Activated CD8-positive, alpha-beta memory T cell treated with anti-CD3 and anti-CD28 coated beads for 48 hours (primary cell): ENCODE measurements at places on chromosomes 13 and 19.
A peak's percentile ranks its signal among the peaks of the same experiment; 100 is the strongest.

- no peak for DNase-seq
These were observed 45.8 kb upstream of the SCEL start for GRCh38 chr13:77489566-77490337.

- peak; percentile 71 for DNase-seq
These were observed 10.9 kb downstream of the GNA15 start for GRCh38 chr19:3146677-3147100.

- DNase-seq, result no peak
These were observed 90.6 kb downstream of the SGCG start for GRCh38 chr13:23271331-23271730.

DNA sequence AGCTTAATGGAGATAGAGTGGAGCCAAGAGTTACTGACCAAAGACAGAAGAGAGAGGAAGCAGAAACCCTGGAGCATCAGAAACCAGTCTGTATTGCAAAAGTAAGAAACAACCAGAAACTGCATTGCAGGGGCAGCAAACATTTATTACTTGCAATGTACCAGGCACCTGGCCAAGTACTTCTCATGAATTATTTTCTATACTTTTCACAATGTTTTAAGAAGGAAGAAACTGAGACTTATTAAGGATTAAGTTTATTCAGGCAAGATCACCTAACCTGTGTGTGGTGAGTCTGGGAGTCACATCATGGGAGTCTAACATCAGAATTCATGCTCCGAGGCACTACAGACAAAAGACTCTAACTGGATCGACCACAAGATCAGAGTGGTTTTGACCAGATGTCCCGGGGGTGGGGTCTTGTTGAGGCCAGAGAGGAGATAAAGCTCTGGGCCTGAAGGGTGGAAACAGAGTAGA, 47.4 kb downstream of the TNFRSF19 start:
- DNase-seq, result no peak

- DNase-seq, result no peak
These were observed 88.2 kb upstream of the ARGLU1 start for GRCh38 chr13:106656186-106656585.

DNA sequence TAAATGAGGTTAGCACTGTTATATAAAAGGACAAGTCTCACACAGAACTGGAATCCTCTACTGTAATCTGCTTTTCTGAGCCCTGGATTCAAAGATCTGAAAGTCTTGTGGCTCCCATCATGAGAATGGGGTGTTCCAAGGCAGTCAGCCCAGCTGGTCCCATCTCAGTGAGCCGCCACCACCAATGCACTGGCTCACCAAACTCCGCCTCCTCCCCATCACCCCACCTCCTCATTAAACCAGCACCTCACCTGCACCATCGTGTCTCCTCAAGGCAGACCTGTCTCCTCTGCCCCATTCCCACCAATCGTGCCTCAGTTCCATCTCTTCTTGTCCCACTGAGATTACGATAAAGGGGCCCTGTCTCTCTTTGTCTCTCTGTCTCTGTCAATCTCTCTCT, 166.7 kb downstream of the USP12 start:
- DNase-seq, result no peak
